ENCODE measurements at places on chromosomes 1 and 21.
A peak's percentile ranks its signal among the peaks of the same experiment; 100 is the strongest.

GRCh38 chr1:25216123-25216522 is 16.2 kb downstream of the SYF2 start:
- H3K4me1 ChIP-seq = no peaks in the 10 kb centered on the region
- no peak for DNase-seq
- no peaks in the 10 kb centered on the region for H3K27me3 ChIP-seq
- H3K27ac ChIP-seq = no peak overlapping the region
- no peaks in the 10 kb centered on the region for H3K36me3 ChIP-seq
- no peak overlapping the region for H3K4me3 ChIP-seq

DNA sequence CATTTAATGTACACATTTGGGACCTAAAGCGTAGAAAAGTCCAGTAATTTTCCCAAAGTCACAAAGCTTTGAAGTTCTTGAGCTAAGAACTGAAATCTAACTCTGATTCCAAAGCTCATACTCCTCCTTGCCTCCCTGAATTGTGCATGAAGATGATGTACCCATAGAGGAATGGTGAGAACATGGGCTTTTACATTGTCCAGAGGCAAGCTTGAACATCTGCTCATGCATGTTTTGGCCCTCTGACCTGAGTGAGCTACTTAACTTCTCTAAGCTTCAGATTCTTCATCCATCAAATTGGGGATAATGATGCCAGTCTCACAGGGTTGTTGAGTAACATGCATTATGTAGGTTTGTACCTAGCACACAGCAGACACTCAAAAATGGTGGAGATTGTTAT is 258.4 kb upstream of the HOOK1 start:
- H3K27me3 ChIP-seq = no peaks in the 10 kb centered on the region
- H3K27ac ChIP-seq = no peak overlapping the region
- no peak overlapping the region for H3K4me3 ChIP-seq
- no peaks in the 10 kb centered on the region for H3K36me3 ChIP-seq
- no peaks in the 10 kb centered on the region for H3K4me1 ChIP-seq
- DNase-seq = no peak

GRCh38 chr1:147717706-147718097 is 42.7 kb downstream of the GJA5 start:
- DNase-seq = no peak
- H3K4me3 ChIP-seq = no peak overlapping the region
- H3K36me3 ChIP-seq = no peaks in the 10 kb centered on the region
- H3K4me1 ChIP-seq = peaks cover 14% of the 10 kb centered on the region
- H3K27ac ChIP-seq = peak overlapping the region; percentile 91

DNA sequence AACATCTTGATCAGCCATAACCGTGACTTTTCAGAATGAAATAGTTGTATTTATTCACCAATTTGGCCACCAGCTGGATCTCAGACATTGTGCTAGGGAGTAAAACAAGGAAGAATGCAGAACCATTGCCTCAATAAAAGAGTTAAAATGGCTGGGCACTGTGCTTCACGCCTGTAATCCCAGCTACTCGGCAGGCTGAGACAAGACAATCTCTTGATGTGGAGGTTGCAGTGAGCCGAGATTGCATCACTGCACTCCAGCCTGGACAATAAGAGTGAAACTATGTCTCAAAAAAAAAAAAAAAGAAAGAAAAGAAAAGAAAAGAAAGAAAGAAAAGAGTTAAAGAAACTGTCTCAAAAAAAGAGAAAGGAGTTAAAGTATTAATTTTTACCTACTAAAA is 199.5 kb downstream of the TPR start:
- H3K4me1 ChIP-seq = no peaks in the 10 kb centered on the region
- no peaks in the 10 kb centered on the region for H3K27me3 ChIP-seq
- H3K4me3 ChIP-seq = no peak overlapping the region

DNA sequence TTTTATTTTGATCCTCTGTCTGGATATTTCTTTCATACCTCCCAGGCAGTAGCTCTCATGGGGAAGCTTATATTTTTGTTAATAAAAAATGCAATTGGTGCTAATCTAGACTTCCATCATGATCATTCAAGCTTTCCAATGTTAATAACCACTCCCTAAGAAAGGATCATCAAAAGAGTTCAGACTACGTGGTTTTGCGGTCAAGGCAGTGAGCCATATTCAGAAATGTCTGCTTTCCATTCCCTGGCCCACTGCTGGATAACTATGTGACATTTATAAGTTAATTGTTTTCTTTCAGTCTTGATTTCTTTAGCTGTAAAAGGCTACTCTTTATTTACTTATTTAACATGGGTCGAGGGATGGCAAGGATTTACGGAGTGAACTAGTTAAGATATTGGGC is 414.6 kb downstream of the LMO4 start:
- no peaks in the 10 kb centered on the region for H3K27me3 ChIP-seq
- no peaks in the 10 kb centered on the region for H3K36me3 ChIP-seq
- no peaks in the 10 kb centered on the region for H3K4me1 ChIP-seq
- no peak overlapping the region for H3K27ac ChIP-seq

DNA sequence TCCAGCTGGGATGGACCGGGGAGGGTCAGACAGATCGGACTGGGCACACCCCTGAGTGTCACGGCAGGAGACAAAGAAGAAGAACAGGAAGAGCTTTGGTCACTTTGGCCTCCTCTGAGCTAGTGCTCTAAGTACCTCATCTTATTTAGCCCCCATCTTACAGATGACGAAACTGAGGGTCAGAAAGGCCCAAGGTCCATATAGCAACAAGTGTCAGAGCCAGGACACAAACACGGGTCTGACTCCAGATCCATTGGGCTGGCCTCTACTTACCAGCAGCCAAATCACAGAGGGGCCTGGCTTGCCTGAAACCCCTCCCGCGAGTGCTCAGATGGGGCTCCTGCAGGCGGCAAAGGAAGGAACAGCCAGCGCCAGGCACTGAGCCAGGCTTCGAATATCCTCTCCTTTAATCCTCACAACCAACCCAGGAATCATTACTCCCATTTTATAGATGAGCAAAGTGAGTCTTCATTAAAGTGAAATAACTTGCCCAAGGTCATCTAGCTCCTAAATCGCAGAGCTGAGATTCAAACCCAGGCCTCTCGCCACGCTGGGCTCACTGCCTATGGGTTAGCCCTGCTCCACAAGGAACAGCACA is 25.7 kb upstream of the SELENON start:
- no peak overlapping the region for H3K27ac ChIP-seq
- H3K27me3 ChIP-seq = no peaks in the 10 kb centered on the region
- no peaks in the 10 kb centered on the region for H3K36me3 ChIP-seq
- no peak for DNase-seq
- no peaks in the 10 kb centered on the region for H3K4me1 ChIP-seq

DNA sequence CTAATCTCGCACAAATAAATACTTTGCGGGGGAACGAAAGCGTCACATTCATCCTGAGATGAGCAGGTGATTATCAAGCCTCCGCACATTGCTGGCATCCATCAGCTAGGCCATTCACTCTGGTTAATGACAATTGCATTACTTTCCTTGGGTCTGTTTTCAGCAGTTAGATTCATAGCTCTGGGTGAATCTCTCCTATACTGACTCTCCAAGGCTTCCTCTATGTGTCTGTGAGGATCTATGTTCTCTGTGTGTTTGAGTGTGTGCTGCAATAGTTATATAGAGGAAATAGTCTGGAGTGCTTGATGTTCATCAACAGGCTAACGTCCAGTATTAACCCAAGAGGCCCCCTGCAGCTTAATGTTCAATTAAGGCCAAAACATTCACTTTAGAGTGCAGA is 133.0 kb upstream of the CTTNBP2NL start:
- H3K4me3 ChIP-seq = no peak overlapping the region
- no peaks in the 10 kb centered on the region for H3K36me3 ChIP-seq
- H3K27ac ChIP-seq = no peak overlapping the region
- no peaks in the 10 kb centered on the region for H3K27me3 ChIP-seq
- no peak for DNase-seq

- H3K4me3 ChIP-seq = no peak overlapping the region
- H3K36me3 ChIP-seq = no peaks in the 10 kb centered on the region
- no peak overlapping the region for H3K27ac ChIP-seq
- H3K27me3 ChIP-seq = no peaks in the 10 kb centered on the region
Measured at GRCh38 chr1:209511169-209511568, 72.3 kb upstream of the CAMK1G start.

GRCh38 chr1:217388522-217389065 is 242.3 kb downstream of the GPATCH2 start:
- H3K4me1 ChIP-seq = no peaks in the 10 kb centered on the region
- no peaks in the 10 kb centered on the region for H3K36me3 ChIP-seq
- H3K27me3 ChIP-seq = no peaks in the 10 kb centered on the region
- H3K4me3 ChIP-seq = no peak overlapping the region

DNA sequence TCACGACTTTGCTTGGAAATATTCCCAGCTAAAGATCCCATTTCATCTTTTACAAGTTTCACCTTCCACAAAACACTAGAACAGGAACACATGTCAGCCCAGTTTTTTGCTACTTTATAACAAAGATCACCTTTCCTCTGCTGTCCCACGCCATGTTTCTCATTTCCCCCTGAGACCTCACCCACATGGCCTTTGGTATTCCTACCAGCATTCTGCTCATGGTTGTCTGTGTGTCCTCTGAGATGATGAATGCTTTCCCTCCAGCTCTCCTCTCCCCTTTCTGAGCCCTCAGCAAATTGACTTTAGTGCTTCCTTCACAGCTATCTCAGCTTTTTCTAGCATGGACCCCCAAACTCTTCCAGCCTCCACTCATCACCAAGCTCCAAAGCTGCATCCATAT is 32.3 kb upstream of the ABCG1 start:
- H3K27me3 ChIP-seq = no peaks in the 10 kb centered on the region
- H3K4me3 ChIP-seq = no peak overlapping the region
- no peak for DNase-seq
- no peaks in the 10 kb centered on the region for H3K36me3 ChIP-seq
- no peak overlapping the region for H3K27ac ChIP-seq
- H3K4me1 ChIP-seq = peaks cover 22% of the 10 kb centered on the region

GRCh38 chr21:38980416-38981313 is 174.9 kb downstream of the ETS2 start:
- H3K4me1 ChIP-seq = peaks cover 24% of the 10 kb centered on the region
- no peak overlapping the region for H3K4me3 ChIP-seq
- H3K27me3 ChIP-seq = no peaks in the 10 kb centered on the region
- no peak overlapping the region for H3K27ac ChIP-seq
- no peak for DNase-seq

DNA sequence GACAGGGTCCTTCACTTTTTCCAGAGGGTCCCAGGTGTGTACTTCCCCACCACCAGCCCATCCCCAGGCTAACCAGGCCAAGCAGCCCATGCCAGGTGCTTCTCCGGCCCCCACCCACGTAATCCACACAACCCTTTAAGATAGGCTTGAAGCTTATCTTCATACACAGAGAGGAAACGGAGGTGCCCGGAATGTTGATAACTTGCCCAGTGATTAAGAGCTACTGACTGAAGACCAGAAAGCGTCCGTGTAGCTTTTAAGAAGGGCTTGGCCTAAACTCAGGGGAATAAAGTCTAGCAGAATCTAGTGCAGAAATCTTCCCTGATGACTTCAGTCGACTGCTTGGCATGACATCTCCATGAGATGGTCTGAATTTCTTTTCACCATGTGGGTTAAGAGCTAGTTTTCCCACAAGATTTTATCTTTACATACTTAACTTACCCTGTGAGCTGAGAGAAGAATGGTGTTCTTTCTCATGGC is 138.7 kb downstream of the GALNT2 start:
- no peak overlapping the region for H3K4me3 ChIP-seq
- H3K27ac ChIP-seq = no peak overlapping the region
- no peaks in the 10 kb centered on the region for H3K27me3 ChIP-seq
- H3K4me1 ChIP-seq = no peaks in the 10 kb centered on the region

GRCh38 chr1:74857676-74858075 is 124.7 kb downstream of the TYW3 start:
- DNase-seq = no peak
- H3K27me3 ChIP-seq = no peaks in the 10 kb centered on the region
- no peaks in the 10 kb centered on the region for H3K36me3 ChIP-seq

DNA sequence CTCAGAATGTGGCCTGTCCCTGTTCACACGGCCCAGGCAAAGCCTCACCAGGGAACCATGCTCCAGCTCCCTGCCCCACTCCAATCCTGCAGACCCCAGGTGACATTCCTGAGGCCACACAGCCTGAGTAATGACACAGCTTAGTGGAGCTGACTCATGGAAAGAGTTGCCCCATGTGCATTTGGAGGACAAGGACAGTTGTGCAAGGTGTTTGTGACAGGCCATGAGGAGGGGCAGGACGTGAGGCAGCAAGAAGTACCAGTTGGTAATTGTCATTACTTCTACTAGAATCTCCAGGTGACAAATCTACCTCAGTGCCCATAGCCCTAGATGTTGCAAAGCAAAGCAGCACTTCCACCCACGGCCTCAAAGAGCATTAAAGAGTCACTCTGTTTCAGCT is 15.2 kb downstream of the PRR9 start:
- no peak overlapping the region for H3K4me3 ChIP-seq
- peaks cover 11% of the 10 kb centered on the region for H3K4me1 ChIP-seq
- H3K27ac ChIP-seq = peak overlapping the region; percentile 53

DNA sequence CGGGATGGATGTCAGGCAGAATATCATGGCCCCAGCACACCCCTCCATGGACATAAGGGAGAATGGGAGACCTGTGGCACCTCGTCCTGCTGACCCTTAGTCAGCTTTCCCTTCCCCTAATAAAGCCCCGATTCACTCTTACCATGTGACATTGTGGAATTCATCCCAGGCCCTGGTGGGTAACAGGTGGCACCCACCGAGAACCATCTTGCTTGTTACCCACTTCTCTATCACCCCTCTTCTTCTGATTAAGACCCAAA is 32.9 kb downstream of the CSMD2 start:
- no peak overlapping the region for H3K4me3 ChIP-seq
- DNase-seq = no peak
- no peaks in the 10 kb centered on the region for H3K27me3 ChIP-seq
- no peaks in the 10 kb centered on the region for H3K4me1 ChIP-seq
- no peaks in the 10 kb centered on the region for H3K36me3 ChIP-seq

- H3K27me3 ChIP-seq = no peaks in the 10 kb centered on the region
- H3K4me3 ChIP-seq = no peak overlapping the region
- DNase-seq = no peak
- no peak overlapping the region for H3K27ac ChIP-seq
- no peaks in the 10 kb centered on the region for H3K4me1 ChIP-seq
Measured at GRCh38 chr1:165501330-165501969, 42.4 kb upstream of the LRRC52 start.

GRCh38 chr1:70504821-70505193 is 93.7 kb downstream of the CTH start:
- no peak overlapping the region for H3K27ac ChIP-seq
- no peak overlapping the region for H3K4me3 ChIP-seq
- no peak for DNase-seq
- H3K4me1 ChIP-seq = no peaks in the 10 kb centered on the region

DNA sequence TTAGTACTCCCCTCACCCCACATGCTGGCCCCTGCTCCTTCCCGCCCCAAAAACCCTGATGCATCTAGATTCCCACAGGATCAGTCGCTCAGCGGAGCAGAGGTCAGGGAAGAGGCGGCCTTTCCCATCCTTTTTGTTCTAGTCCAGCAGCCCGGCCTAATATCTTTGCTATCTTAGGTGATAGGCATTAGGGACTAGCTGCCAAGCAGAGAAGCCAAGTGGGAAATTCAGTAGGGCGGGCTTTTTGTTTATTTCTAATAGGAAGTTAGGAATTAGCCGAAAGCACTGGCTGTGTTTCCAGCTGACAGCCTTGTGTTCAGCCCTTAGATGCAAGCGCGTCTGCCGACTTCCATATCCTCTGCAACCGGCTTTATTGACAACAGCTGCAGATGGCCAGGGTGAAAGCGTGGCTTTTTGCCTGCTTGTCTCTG is 59.0 kb upstream of the BCAR3 start:
- H3K36me3 ChIP-seq = no peaks in the 10 kb centered on the region
- H3K4me3 ChIP-seq = no peak overlapping the region
- H3K27ac ChIP-seq = peak overlapping the region; percentile 13
- no peak for DNase-seq
- H3K4me1 ChIP-seq = peaks cover 7% of the 10 kb centered on the region

- H3K4me3 ChIP-seq = no peak overlapping the region
- DNase-seq = no peak
- no peak overlapping the region for H3K27ac ChIP-seq
- H3K36me3 ChIP-seq = no peaks in the 10 kb centered on the region
Measured at GRCh38 chr1:221449801-221450470, 292.0 kb downstream of the DUSP10 start.
